ENCODE measurements at places on chromosomes 11 and 22.

DNA sequence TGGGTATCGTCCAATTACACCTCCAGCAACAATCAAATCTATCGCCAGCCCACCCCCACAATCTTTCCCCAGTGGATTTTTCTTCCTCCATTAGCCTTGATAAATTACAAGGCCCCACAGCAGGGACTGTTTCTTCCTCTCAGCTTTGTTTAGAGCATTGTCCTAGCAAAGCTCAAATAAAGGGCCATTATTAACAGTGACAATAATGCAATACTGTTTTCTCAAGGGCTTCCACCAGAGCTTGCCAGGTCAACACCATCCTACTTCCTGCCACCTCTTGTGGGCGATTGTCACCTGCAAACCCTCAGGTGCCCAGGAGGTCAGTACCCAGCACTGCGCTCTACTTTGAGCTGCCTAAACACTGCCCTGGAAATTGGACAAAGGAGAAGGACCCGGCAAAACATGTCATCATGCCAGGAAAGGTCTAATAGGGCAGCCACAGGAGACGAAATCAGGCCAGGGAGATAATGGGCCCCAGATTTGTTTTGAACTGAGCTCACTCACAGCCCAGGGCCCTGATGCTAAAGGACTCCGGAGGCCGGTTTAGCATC lies 95.2 kb downstream of the ABTB2 start:
- no peak for DNase-seq

DNA sequence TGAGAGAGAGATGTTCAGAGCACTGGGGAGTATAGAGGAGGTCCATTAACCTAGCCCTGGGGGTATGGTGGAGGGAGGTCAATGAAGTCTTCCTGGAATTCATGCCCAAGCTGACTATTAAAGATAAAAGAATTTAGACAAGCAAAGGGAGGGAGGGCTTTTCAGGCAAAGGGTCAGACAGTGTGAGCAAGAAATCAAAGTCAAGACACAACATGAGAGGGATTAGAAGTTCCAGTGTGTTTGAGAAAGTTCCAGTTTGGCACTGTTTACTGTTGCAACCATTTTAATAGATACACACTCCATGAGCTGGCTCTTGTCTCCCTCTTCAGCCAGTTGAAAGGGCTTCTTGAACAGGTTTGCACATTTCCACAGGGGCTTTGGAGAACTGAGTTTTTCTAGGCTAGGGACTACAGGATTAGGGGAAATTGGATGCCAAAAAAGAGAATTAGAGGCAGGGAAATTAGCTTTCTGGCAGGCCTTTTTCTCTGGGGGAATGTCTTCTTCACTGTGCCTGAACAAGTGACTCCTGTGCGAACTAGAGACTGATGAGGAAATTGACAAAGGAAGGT lies 14.7 kb upstream of the NNMT start:
- no peak for DNase-seq

GRCh38 chr11:30381879-30382278 lies 59.0 kb downstream of the ARL14EP start:
- no peak for DNase-seq

DNA sequence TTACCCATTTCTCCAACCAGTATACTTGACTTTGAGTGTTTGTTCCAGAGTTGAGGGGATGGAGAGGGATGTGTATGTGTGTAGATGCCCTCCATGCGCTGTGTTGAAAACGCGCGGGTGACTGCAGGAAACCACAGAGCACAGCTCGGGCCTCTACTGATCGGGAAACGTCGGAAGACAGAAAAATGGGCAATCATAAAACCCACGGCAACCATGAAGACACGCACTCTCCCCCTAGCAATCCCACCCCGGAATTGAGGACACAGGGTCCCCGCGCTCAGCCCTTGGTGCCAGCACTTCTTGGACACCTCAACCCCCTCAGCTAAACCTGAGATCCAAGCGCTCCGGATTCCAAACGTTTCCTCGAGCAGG lies 251 bp upstream of the UQCC3 start:
- DNase-seq, result no peak

GRCh38 chr11:17801166-17801565 lies 66.6 kb downstream of the KCNC1 start:
- DNase-seq, result no peak

DNA sequence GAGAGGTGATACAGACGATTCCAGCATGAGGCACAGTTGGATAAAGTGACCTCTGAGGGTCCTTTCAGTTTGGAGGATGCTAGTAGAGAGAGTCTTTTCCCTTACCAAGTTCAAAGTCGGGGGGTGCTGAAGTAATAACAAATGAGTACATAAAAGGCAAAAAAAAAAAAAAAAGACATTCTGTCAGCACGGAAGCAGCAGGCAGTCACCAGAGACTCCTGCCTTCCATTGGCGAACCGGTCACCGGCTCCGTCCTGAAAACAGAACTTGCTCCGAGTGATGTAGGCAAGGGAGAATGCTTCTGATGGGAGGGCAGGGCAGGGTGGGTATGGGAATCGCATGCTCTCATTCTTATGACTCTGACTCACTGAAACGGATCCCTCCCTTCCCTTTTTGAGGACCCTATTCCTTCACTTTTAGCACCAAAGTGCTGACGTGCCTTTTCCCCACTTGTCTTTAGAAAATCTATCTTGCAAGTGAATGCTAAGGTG lies 65.9 kb downstream of the PRR5L start:
- no peak for DNase-seq
